Inflammatory macrophage treated with lipopolysaccharide for 1 hour (primary cell): ENCODE measurements at places on chromosomes 11 and 22.

- no peak for DNase-seq
These were observed 40.3 kb upstream of the A4GALT start for GRCh38 chr22:42760806-42761565.

DNA sequence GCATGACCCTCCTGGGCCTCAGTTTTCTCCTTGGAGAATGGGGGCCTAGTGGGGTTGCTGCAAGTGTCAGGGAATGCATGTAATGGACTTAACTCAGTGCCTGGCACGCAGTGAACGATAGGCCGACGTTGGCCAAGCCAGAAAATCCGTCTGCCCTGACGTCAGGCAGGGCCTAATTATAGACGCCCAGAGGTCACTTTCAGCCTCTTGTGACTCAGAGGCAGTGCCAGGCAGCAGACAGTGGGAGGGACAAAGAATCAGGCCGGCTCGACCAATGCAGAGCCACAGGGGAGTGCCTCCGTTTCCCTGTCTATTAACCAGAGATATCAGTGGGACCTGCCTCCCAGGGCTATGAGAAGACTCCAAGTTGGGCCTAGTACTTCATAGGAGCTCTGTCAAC, 115.0 kb downstream of the MN1 start:
- DNase-seq, result peak; percentile 16

DNA sequence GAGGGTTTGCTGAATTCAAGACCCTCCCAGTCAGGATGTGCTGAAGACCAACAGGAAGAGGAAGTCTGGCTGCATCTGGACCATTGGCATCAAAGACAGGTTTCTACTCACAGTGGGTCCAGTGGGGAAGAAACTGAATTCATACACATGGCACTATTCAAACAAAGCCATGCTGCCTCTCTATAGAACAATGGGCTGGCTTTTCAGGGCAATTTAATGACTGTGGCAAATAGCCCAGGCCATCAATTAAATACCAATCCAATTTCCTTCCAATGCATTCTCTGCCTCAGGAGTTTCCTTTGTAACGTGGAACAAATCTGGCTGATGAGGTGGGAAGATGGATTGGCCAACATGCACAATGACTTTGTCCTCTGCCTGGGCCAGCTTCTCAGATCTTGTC, 98.6 kb downstream of the SEZ6L start:
- no peak for DNase-seq

GRCh38 chr22:23113847-23114720, 27.7 kb downstream of the RSPH14 start:
- DNase-seq, result no peak

GRCh38 chr22:26259510-26259909, 90.2 kb downstream of the SEZ6L start:
- DNase-seq, result no peak

- DNase-seq, result no peak
These were observed 27.9 kb upstream of the SMIM38 start for GRCh38 chr11:69127884-69128283.

DNA sequence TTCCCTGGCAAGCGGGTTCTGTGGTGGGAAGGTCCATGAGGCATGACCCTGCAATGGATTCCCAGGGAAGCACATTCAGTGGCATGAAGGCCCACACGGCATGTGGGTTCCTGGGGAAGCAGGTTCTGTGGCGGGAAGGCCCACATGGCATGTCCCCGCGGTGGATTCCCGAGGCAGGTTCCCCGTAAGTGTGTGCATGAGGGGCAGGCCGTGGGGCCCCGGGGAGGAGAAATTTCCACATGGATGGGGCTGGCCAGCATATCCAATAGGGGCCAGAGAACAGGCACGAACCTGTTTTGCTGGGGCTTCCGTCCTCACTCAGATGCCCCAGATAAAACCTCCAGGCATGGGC, 83.7 kb downstream of the PHF21B start:
- no peak for DNase-seq
